ENCODE measurements at places on chromosomes 2 and 18.

- no peak for DNase-seq
Observed at GRCh38 chr2:11616851-11617415, 53.1 kb downstream of the NTSR2 start.

DNA sequence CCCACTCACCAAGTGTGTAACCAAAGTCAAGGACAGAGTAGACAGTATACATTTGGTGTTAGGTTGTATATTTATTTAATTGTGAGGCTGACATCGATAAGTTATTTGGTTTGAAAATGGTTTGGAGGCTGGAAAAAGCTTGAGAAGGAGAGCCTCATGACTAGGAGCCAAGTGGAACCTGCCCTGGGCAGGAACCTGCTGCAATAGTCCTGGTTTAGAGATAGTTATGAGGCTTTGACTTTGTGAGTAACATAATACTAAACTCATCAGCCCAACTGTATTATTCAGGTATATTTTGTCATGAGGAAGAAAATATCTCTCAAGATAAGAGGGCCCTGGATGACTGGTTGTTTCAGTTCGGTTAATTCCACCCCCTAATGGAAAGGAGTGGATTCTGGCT, 234.3 kb upstream of the CYRIA start:
- no peak for DNase-seq

DNA sequence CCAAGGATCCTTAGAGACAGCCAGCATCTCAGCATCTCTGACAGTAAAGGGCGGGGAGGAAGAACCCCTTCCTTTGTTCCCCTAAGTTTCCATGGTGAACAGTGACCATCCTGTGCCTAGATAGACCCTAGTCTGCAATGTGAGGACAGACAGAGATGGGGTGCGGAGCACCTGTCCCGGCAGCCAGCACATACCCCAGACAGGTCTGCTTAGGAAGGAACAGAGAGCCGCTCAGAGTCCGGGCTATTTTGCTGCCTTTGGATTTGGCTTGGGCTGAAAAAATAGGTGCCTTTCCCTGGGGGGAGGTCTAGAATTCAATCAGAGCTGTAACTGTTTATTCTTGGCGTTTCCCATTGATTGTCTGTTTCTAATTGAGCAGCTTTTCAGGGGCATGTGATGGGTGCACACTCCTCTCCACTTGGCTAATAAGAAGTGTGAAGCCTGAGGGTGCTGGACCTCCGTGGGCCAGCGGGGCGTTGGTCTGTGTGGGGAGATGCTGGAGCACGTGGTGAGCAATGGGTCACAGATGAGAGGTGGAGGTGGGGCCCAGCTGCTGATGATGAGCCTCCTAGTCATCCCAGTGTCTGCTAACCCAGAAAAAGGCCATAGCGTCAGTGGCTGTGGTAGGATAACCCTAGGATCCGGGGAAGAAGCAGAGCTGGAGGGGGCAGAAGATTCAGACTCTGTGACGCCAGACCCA, 236.8 kb downstream of the SEPTIN10 start:
- DNase-seq: no peak

DNA sequence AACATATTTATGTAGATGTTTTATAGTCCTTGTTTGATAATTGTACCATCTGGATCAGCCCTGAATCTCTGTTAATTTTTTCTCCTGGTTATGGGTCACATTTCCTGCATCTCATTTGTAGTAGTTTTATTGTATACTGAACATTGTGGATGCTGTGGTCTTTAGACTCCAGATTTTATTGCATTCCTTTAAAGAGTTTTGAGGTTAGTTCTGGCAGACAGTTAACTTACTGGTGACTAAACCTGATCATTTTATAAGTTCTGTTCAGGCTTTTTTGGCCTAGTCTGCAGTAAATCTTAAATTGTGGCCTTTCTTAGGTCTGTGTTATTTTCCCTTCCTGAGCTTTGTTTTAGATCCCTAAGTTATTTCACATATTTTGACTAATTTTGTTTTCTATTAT, 84.3 kb downstream of the FANCL start:
- no peak for DNase-seq

DNA sequence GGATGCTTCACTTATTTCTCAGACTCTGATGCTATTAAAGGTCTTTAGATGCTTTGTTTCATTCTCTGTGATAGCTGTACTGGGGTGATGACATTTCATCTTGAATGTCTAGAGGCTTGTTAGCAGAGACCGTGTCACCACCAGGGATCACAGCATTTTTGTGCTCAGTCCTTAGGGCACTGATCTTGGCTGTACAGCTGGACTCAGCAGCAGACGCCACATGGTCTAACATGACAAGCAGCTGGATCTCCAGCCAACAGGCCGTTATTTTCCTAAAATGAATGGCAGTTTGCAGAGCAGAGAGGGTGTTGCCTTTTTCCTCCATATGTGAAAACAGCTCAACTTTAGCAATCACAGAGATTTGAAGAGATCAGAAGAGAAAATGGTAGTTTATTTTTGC, 491.8 kb downstream of the CDH2 start:
- DNase-seq: no peak

DNA sequence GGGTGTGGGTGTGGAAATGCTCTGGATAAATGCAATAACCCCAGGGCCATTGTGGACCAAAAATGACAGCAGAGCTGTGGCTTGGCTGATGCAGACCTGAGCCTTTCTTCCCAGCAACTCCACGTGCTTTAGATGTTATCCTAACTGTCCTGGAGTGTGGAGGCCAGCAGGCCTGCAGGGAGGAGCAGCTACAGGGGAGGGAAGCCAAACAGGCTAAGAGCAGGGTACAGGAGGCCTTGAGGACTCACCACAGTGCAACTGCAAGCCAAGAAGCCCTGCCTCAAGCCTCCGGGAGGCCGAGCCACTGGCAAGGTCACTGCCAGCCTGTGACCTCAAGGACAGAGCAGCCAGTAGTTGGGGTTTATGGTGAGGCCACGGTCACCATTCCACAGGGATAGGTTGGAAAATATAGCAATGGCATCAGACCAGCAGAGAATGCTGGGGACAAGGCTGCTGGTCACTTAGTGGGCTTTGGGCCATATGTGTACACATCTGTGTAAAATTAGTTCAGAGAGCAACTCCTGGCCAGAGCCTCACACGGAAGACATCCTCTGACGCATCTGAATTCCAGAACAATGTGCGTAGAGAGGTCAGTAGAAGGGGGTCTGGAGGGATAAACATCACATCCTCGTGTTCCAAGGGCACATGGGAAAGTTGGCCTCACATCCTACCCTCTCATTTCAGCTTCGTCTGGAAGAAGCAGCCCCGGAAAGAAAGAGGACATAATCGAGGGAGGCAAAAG, 76.2 kb upstream of the UPP2 start:
- DNase-seq: no peak

DNA sequence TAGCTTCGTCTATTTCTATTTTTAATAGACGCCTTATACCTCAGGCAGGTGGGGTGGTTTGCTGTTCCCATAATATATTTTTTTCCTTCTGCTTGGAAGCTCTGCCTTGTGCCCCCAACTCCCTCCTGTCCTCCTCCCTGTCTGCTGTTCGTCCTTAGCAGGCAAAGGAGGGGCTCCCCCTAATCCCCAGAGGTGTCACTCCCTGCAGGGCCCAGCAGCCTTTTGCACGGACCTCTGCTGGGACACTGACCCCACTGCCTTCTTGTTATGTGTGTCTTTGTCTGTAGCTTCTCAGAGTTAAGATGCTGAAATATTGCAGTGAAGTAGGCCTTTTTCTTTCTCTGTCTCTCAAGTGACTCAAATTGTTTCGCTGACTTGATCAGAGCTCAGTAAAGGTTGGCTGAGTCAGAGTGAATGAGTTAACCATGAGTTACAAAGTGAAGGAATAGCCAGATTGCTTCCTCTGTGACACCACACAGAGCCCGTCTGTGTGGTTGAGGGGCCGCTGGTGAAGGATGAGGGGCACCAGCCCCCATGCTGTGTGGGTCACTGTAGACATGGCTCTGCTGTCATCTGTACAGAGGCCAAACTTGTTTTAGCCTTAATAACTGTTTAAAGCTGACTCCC, 47.7 kb downstream of the PRKCE start:
- no peak for DNase-seq

- no peak for DNase-seq
Observed at GRCh38 chr2:204479557-204479956, 65.7 kb upstream of the PARD3B start.

- no peak for DNase-seq
Observed at GRCh38 chr2:30408961-30409387, 38.1 kb upstream of the LCLAT1 start.

- no peak for DNase-seq
Observed at GRCh38 chr2:134301099-134301927, 47.4 kb downstream of the MGAT5 start.

GRCh38 chr2:203237346-203238238, 1.2 kb upstream of the CYP20A1 start:
- DNase-seq: no peak

GRCh38 chr2:175383286-175383685, 201.8 kb upstream of the ATP5MC3 start:
- no peak for DNase-seq

GRCh38 chr18:3653851-3654441, 204.0 kb downstream of the TGIF1 start:
- DNase-seq: no peak

- DNase-seq: no peak
Observed at GRCh38 chr2:191187105-191187829, 36.5 kb upstream of the STAT4 start.

- DNase-seq: no peak
Observed at GRCh38 chr18:26745288-26746181, 120.0 kb downstream of the AQP4 start.

- no peak for DNase-seq
Observed at GRCh38 chr2:197134206-197134605, 176.4 kb downstream of the ANKRD44 start.

DNA sequence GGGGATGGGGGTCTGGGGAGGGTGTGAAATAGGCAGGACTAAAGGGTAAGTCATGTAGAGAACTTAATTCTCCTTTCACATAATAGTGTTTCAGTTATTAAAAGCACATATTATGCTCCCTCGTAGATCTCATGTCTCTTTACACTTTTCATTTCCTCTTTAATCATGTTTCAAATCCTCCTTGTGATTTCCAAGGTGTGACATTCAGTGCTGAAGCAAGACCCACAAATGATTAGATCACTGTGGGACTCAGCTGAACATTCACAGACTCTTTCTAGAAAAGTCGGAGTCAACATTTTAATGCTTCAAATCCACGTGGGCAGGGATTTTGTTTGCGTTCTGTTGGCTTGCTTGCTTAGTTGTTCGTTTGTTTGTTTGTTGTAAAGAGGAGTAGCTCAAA, 34.7 kb upstream of the CALCRL start:
- no peak for DNase-seq

- no peak for DNase-seq
Observed at GRCh38 chr2:161199912-161200701, 39.9 kb downstream of the TANK start.

DNA sequence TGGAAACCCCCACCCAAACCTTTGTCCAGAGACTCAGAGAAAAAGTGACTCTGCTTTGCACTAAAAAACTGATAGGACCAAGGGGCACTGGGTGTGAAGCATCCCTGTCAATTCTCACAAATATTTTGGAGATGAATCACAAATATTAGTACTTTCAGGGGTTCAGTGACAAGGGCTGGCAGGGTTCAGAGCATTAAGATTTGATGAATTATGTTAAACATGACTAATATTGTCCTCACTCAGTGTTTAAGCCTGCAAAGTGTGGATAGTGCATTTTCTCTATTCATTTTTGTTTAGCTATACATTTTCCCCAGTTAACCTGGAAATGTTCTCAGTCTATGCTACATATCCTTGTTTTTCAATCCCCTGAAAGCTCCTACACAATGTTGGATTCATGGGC, 65.3 kb upstream of the CCDC68 start:
- DNase-seq: no peak

GRCh38 chr2:167607731-167608130, 639.7 kb downstream of the STK39 start:
- no peak for DNase-seq

GRCh38 chr18:45415614-45416013, 199.7 kb upstream of the SLC14A2 start:
- DNase-seq: no peak

DNA sequence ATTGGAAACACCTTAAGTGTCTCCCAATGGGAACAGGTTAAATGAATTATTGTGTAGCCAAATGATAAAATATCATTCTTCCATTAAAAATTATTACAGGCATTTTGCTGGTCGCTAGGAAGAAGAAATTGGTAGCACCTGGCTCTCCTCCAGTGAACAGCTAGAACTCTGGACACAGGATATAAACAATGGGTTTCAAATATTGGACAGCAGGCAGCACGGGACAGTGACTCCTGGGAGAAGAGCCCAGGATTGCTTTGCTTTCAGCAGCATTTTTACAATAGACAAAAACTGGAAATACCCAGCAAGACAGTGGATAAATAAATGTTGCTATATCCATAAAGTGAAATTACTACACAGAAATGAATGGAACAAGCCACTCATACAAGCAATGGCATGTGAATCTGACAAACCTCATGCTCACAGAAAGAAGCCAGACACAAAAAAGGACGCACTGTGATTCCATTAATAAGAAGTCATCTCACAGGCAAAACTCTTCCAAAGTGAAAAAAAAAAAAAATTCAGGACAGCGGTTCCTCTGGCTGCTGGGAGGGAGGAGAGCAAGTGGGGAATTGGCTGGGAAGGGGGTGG, 50.5 kb downstream of the LAMA1 start:
- DNase-seq: no peak

- DNase-seq: no peak
Observed at GRCh38 chr2:169966454-169966853, 139.2 kb downstream of the UBR3 start.

- no peak for DNase-seq
Observed at GRCh38 chr2:177072090-177072489, 140.5 kb upstream of the HNRNPA3 start.

GRCh38 chr2:146527166-146527565, 1317.7 kb upstream of the ACVR2A start:
- no peak for DNase-seq

- DNase-seq: no peak
Observed at GRCh38 chr2:106032676-106033075, 161.4 kb downstream of the UXS1 start.

DNA sequence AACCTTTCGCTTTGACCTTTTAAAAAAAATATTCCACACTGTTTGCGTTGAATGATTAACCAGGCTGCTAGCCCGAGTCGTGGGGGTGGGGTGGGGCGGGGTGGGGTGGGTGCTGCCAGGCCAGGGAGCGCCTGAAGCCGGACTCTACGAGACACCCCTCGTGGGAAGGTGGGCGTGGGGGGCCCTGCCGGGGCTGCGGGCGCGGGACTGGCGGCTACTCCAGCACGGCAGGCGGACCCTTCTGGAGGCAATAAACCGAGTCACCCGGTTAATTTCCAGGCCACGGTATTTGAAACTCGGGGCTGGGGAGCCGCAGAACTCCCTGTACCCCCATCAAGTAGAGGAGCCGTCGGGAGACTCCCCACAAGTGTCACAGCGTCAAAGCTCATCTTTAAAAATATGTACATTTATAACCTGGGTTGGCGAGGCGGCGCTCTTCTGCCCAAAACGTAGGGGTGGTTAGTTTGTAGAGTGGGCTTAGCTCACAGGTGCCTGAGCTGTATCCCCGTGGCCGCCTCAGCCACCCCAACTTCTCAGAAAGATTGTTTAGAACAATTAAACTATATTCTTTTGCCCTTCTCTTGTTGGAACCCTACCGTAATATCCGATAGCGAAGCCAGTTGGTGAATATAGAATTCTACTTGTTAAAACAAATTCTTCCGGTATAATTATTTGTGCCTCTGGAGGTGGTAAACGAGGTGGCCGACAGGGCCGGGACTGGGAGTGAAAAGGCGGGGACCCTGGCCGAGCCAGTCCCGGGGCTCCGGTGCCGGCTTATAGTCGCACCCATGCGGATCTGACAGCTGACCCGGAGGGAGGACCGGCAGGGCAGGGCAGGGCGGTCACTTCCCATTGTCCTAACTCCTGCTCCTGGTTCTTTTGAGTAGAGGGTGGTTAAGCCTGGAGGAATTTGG, 1.4 kb downstream of the B3GNT2 start:
- no peak for DNase-seq

GRCh38 chr2:17479875-17480274, 38.4 kb downstream of the RAD51AP2 start:
- DNase-seq: no peak

Data from NCI-H526 (cell line).